ENCODE measurements at places on chromosomes 5 and 9.
A peak's percentile ranks its signal among the peaks of the same experiment; 100 is the strongest.

DNA sequence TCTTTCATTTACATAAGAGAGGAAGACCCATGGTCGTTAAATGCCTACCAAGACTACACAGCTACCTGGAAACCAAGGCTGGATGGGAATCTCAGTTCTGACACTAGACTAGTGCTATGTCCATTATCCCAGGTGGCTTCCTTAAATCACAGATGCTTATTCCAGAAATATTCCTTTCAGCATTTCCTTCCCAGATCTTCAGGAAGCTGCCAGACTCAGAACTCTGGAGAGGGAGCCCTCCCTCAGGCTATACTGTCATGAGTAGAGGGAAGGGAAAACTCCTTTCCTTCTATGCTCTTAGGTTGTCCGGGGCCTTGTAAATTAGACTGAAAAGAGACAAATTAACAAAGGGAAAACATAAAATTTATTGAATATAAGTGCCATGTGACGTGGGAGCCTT lies 20.8 kb downstream of the FREM1 start:
- no peak for DNase-seq

- DNase-seq, result peak; percentile 91
Observed at GRCh38 chr5:83472508-83473345, 1.2 kb downstream of the VCAN start.

GRCh38 chr5:58543723-58544122 lies 39.2 kb upstream of the RAB3C start:
- no peak for DNase-seq

DNA sequence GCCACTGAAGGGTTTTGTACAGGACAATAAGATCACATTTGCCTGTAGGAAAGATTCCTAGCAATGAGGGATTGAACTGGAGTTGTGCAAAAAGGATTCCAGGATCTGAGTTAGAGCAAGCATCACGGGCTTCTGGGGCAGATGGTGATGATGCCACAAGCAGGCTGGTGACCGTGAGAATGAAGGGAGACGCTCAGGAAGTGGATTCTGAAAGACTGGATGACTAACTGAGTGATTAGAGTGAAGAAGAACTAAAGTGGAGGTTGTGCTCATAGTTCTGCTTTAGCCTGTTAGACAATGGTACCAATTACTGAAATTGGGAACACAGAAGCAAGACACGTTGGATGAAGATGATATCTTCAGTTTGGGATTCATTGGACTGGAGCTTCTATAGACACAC lies 168.2 kb downstream of the CD180 start:
- DNase-seq, result no peak

- no peak for DNase-seq
Observed at GRCh38 chr5:81848362-81848880, 97.5 kb upstream of the SSBP2 start.

DNA sequence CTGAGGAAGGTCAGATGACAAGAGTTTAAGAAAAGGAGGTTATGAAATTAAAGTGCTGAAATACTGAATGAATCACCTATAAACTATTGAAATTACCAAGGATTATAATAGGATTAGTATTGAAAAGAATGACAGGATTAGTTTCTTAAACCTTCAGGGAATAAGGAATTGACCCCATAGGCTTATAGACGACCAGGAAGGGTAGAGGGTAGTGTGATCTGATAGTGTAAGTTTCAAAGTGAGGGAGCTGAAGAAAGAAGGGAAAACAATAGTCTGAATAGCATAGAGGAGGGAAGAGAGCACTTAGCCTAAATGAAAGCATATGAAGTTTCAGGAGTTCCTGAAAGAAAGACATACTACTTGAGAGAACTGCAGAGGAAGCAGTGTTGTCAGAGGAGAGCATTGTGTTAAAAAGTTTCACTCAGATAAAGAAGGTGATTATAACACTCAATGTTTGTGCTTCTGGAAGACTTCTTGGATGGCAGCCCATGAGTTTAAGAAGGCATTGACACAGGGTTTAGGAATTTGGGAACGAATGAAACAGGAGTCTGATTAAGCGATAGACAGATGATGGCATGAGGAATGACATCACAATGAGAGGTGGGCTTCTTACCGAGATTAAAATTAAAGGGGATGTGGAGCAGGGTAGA lies 557.9 kb upstream of the GRAMD2B start:
- no peak for DNase-seq

- no peak for DNase-seq
Observed at GRCh38 chr5:90803876-90804275, 245.3 kb downstream of the ADGRV1 start.

- no peak for DNase-seq
Observed at GRCh38 chr5:88770276-88771257, 112.4 kb downstream of the MEF2C start.

DNA sequence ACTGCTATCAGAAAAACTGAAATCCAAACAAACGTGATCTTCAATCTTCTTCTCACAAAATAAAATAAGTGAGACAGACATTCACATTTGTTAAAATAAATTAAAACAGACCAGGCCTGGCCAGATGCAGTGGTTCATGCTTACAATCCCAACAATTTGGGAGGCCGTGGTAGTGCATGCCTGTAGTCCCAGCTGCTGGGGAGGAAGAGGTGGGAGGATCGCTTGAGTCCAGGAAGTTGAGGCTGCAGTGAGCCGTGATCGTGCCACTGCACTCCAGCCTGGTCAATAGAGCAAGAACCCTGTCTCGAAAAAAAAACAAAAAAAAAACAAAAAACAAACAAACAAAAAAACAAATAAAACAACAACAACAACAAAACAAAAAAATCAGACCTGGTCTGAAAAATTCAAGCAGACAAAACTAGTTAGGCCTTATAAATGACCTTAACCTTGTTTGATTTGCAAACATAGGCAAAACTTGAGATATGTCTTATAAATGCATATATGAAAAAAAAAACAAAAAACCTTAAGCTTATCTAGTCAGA lies 10.8 kb downstream of the MAPKAP1 start:
- DNase-seq, result no peak

GRCh38 chr9:81790166-81790565 lies 100.8 kb upstream of the TLE1 start:
- no peak for DNase-seq

GRCh38 chr9:114369216-114370130 lies 18.3 kb downstream of the AKNA start:
- no peak for DNase-seq

DNA sequence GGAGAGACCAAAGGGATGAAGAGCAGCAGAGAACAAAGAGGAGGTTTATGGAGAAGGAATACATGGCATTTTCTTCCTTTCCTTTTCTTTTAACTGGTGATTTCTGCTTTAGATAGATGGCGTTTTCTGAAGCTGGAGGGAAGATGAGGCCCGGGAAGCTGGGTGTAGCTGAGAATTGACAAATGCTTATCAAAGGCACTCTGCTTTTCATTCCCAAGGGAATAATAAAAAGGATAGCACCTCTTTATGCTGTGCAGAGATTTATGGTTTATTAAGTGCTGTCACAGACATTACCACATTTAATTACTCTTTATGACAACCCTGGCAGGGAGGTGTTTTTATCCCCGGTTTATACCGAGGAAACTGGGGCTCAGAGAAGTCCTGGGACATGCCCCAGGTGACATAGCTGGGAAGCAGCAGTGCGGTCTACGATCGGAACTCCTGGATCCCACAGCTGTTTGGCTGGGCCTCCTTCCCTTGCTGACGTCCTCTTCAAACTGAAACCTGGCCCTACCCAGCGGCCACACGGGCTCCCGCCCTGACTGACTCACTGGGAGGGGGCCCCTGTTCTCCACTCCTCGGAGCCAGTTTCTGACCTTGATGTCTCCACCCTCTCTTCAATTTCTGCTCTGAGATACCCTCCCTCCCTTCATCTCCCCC lies 8.2 kb upstream of the EPB41L4B start:
- peak; percentile 89 for DNase-seq

DNA sequence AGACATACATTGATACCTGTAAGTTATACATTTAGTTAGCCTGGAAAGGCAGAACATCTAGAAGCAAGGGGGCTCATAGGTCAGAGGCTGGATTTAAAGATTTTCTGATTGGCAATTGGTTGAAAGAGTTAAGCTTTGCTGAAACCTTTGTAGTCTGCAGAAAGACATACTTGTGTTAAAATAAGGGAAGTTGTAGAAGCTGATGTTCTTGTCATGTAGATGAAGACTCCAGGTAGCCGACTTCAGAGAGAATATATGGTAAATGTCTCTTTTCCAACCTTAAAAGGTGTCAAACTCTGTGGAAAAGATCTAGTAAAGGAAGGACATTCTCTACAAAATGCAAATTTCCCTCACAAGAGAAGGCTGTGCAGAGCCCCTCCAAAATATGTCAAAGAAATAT lies 62.9 kb upstream of the ADAMTS16 start:
- no peak for DNase-seq

DNA sequence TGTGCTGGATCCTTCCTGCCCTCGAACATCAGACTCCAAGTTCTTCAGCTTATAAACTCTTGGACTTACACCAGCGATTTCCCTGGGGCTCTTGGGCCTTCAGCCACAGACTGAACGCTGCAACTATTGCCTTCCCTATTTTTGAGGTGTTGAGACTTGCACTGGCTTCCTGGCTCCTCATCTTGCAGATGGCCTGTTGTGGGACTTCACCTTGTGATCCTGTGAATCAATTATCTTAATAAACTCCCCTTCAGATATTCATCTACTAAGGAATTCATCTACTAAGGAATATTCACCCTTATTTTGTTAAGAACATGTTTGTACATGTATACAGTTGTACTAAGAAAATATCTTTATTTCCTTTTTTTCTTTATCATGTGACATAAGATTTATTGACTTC lies 1079.7 kb downstream of the CDH12 start:
- DNase-seq, result no peak

GRCh38 chr9:27423915-27424710 lies 100.0 kb upstream of the IFNK start:
- DNase-seq, result no peak

GRCh38 chr9:131060900-131061630 lies 35.3 kb upstream of the AIF1L start:
- no peak for DNase-seq

DNA sequence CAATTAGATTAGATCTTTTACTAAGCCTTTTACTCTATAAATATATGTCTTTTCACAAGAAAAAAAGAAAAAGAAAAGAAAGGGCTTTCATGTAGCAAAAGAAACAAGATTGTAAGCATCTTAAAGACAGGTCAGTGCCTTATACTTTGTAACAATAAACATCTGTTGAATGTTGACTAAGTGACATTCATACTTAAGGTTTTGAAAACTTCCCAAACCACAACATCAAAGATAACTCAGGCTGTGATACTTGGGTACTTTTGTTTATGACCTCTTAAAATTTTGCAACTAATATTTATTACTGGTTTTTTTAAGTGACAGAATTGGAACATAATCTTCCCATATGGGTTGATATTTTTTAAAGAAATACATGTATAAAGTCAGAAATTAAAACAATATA lies 7.4 kb downstream of the GRAMD2B start:
- DNase-seq, result no peak

GRCh38 chr9:117343427-117343826 lies 71.4 kb downstream of the ASTN2 start:
- no peak for DNase-seq

DNA sequence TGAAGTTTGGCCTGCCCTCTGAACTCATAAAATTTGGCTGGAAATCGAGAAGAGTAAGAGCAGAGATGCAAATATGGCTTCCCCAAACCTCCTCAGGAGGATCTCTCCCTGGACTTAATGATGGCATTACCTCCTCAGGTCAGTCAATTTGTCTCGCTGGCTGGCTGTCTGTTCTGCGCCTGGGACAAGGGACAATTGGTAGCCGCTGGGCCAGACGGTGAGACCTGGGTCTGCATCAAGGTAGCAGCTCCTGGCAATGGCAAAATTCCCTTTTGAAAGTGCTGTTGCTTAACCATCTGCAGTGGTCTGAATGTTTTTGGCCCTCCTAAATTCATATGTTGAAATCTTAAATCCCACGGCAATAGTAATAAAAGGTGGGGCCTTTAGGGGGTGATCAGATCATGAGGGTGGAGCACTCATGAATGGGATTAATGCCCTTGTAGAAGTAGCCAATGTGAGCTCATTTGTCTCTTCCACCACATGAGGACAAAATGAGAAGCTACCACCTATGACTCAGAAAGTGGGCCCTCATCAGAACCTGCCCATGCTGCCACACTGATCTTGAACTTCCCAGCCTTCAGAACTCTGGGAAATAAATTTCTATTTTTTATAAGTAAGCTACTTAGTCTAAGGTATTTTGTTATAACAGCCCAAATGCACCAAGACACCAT lies 439.3 kb upstream of the KLF4 start:
- no peak for DNase-seq

DNA sequence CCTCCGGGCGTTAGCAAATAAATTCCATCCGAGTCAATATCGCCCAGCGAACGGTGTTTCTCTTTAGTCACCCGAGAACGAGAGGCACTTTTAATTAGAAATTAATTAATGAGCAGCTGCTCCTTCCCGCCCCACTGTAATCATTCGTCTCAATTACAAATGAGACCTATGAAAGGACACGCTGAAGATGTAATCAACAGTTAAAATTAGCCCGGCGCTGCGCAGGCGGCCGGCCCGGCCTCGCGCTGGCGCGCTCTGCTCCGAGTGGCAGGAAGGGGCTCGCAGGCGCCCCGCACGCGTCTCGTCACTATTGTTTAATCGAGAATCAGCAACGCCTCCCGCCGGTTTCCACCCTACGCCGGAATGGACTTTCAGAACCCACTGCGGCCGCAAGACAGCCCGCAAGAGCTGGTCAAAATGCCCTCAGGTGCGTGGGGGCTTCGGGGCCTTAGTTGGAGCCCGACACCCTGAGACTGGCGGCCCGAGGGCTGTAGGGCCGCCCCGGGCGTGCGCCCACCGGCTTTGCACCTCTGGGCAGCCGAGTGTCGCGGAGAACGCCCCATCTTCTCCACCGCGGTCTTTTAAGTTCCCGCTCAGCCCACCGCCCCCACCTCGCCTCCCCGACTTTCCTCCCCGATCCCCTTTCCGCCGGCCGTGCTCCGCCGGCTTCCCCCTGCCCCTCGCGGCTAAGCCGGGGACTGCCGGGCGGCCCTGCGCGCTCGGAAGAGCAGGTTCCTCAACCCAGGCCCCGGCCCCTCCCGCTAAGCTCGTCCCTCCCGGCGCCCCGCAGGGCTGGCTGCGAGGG lies 597 bp upstream of the IRX4 start:
- DNase-seq, result no peak

DNA sequence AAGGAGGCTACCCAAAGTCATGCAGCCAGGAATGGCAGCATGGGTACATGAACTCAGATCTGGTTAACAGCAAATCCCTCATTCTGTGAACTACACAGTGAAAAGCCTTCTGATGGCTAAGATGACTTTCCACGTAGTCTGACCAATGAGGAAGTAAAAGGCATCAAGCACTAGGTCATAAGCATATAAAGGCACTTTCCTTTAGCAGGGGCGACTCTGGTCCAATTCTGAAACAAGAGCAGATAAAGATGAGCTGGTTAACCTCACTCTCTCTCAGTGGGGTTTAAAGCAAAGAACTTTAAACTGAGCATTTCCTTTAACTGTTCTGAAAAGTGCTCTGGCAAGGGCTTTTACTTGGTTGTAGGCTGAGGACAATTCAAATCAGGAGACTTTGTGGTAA lies 21.1 kb downstream of the PSMB7 start:
- no peak for DNase-seq

DNA sequence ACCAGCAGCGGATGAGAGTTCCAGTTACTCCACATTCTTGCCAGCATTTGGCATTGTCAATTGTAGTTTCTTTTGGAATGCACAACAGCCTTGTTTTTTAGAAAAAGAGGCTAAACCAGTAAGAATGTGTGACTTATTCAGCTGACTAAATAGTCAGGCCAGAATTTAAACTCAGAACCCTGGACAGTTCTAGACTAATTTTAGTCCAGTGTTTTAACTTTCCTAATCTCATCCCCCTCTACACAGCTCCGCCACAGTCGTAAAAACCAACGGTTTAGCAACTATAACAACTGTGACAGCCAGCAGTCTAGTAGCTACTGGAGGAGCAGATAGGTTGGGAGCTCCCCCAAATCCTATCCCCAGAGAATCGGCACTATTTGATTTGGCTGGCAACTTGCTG lies 103.7 kb downstream of the FOXD1 start:
- no peak for DNase-seq
